Right ventricle myocardium inferior (tissue), 1 donor: ENCODE measurements at places on chromosomes 1 and 21. TPM values are rescaled to one million over a fixed set of nuclear protein-coding genes. Genes with fewer than 3 reads are reported as not detected.
A peak's percentile ranks its signal among the peaks of the same experiment; 100 is the strongest.

Gene DESI2
- 21.2 TPM for total RNA-seq

Gene MIS18A
- 2.0 TPM for total RNA-seq

Gene RHOC
- total RNA-seq, result 118 TPM

Gene MRAP
- total RNA-seq, result 1.4 TPM

GRCh38 chr1:29122682-29123052 lies 1.0 kb downstream of the TMEM200B start:
- DNase-seq, result peak; percentile 86

Gene FAM72C
- 0.14 TPM for total RNA-seq

DNA sequence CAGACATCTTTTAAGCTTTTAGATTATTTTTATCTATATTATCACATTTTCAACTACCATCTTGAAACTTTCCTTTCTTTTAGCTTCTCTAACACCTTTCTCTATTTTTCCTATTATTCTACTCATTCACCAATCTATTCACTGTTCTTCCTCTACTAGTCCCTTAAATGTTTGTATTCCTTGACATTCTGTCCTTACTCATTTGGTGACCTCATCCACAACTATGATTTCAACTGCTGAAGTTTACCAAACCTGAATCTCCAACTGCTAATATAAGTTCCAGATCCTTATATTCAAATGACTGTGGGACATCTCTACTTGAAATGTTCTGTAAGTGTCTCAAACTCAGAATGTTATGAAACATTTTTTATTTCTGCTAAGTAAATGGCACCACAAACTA lies 49.2 kb downstream of the TUT4 start:
- DNase-seq, result no peak

Gene CLEC20A
- not detected for total RNA-seq

DNA sequence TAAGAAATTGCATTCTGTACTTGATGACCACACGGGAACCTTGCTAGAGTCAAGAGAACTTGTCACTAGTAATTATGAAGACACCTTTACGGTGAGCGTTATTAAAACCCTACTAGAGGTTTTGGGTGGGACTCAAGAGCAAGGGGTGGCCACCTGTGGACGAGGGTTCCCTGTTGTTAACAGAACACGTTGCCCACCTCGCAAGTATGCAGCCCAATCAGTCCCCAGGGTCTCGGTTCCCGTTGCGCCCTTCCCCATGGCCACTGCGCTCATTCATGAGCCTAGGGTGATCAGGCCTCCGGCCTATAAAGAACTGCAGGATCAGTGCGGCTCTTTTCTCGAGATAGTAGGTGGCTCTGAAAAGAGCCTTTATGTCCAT lies 30.2 kb upstream of the RNF187 start:
- no peak for DNase-seq

DNA sequence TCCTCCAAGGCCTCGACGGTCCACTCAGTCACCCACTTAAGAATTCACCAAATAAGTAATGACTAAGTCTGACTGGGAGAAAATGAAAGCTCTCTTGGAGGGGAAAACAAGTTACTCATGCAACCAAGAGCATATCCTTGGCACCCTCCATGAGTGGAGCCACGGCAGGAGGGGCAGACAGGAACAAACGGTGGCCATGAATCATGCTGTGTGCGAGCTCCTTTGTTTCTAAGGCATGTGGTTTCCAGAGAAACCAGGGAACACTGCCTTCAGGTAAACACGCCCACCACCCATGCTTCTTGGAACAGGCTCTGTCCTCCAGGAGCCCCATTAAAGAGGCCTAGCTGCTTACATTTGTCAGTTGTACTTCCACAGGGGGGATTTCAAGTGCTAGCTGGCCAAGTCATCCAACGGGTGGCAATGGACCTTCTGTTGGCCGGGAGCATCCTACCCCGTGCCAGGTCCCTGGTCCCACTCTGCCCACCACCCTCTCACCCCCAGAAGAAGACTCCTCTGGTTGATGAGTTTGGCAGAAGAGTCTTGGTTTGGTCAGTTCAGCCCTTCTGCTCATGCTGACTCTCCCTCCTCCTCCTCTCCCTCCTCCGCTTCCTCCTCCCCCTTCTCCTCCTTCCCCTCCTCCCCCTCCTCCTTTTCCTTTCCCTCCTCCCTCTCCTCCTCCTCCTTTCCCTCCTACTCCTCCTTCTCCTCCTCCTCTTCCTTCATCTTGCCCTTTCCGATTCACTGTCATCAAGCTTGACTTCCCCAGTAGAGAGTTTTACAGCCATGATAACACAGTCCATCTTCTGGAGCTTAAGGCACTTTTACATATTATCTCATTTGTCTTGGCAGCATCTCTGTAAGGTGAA lies 107.6 kb downstream of the CCDC185 start:
- no peak for DNase-seq

- DNase-seq, result no peak
Observed at GRCh38 chr1:205355075-205355453, 1.7 kb downstream of the KLHDC8A start.

GRCh38 chr1:154758346-154758745 lies 111.7 kb downstream of the KCNN3 start:
- no peak for DNase-seq

- DNase-seq, result no peak
Observed at GRCh38 chr21:37469441-37469840, 102.9 kb downstream of the DYRK1A start.

Gene PPM1J
- total RNA-seq, result 5.3 TPM

DNA sequence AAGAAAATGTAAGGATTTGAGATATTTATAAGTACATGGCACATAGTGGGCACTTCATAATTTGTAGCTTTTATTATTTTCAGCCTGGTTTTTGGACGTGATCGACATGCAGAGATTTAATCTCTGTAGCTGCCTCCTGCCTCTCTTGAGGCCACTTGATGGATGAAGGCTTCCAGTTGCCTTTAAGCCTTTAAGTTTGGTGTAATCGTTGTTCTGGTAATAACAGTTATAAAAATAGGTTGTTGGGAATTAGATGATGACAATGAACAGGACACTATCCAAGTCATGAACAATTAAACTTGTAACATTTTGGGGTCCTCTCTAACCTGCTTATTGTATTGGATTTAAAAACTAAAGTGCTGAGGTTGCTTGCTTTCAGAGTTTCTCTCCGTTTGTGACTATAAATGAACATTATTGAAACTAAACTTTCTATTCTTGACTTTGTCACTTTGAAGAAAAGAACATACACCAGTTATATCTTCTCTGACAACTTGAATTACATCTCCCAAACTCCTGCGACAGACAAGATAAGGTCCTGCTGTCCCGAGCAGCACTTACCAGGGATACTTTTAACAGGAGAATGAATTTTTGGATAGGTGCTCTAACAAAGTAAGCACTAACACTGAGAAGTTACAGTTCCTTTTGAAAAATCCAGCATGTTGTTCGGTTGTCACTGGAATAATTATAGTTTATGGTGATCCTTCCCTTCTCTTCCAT lies 295.0 kb downstream of the NFIA start:
- no peak for DNase-seq

Gene LAMC2
- 3.8 TPM for total RNA-seq

GRCh38 chr1:194280463-194280862 lies 1094.0 kb upstream of the B3GALT2 start:
- DNase-seq, result no peak

GRCh38 chr1:59272507-59272906 lies 24.4 kb upstream of the FGGY start:
- no peak for DNase-seq
